ENCODE measurements at places on chromosomes 3 and 15. TPM values are rescaled to one million over a fixed set of nuclear protein-coding genes. Genes with fewer than 3 reads are reported as not detected.

- H3K4me1 ChIP-seq, result peaks cover 50% of the 10 kb centered on the region
- peaks cover 79% of the 10 kb centered on the region for H3K27me3 ChIP-seq
- peak within 1 kb of the TSS; percentile 94 for H3K27ac ChIP-seq
- DNase-seq, result peak; percentile 71
- peaks cover 22% of the 10 kb centered on the region for H3K36me3 ChIP-seq
Observed at GRCh38 chr15:60004009-60004845, at the start of gene FOXB1. FOXB1 (plus strand) TSS chr15:60004311; CDS start chr15:60004964, 653 bp downstream.

Gene ATP13A4
- 3.7 TPM for total RNA-seq

Gene CPN2
- total RNA-seq, result not detected

GRCh38 chr3:192906940-192907339, 10.7 kb downstream of the MB21D2 start:
- H3K27ac ChIP-seq, result no peak overlapping the region
- peaks cover 4% of the 10 kb centered on the region for H3K27me3 ChIP-seq
- peaks cover 3% of the 10 kb centered on the region for H3K36me3 ChIP-seq

DNA sequence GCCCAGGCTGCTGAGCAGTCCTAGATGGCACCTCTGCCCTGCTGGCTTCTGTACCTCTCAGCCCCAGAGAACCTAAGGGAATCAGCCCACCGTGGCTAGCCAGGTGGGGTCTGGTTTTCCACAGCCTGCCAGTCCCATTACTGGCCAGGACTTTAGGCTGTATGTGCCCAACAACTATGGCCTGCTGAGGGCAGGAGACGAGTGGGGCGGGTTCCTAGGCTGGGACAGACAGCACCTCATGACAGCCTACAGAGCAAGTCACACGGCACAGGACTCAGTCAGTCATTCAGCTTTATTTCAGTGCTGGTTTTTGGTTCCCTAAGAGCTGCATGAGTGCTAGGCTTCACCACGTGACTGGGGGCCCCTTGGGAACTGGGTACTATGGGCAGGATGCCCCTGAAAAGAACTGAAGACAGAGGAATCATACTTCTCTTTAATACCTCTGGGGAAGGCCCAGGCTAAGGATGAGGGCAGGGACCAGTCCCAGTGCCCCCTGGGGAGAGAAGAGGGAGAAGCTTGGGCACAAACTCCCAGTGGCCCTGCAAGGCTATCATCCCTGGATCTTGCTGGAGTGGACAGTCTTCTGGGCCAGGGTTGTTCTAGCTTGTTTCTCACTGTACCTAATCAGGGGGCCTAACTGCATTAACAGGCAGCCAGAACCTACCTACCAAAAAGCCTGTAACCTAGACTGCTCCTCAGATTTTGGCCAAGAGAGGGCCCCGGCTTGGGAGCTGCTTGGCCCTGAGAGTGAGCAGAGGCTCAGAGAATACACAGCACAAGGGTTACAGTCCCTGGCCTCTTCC, 14.8 kb downstream of the CLK3 start:
- peak overlapping the region; percentile 26 for H3K27ac ChIP-seq
- peaks cover 20% of the 10 kb centered on the region for H3K4me1 ChIP-seq
- peaks cover 31% of the 10 kb centered on the region for H3K36me3 ChIP-seq
- H3K27me3 ChIP-seq, result no peaks in the 10 kb centered on the region
- no peak overlapping the region for H3K4me3 ChIP-seq
- no peak for DNase-seq

DNA sequence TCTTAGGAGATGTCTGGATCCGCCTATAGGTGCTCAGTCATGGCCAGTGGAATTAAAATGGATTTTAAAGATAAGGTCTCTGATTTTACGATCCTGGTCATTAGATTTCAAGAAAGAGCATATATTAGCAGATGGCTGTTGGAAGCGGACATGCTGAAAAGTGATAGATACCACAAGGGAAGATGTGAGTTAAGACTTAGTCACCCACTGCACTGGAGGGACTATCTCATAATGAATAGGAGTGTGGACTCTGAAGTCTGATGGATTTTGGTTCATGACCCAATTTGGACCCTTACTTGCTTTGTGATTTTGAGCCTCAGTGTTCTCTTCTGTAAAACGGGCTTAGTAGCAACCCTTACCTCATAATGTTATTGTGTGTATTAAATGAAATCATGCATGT, 214.7 kb downstream of the CHST2 start:
- no peak overlapping the region for H3K4me3 ChIP-seq
- no peaks in the 10 kb centered on the region for H3K36me3 ChIP-seq
- DNase-seq, result no peak
- no peaks in the 10 kb centered on the region for H3K4me1 ChIP-seq
- H3K27me3 ChIP-seq, result no peaks in the 10 kb centered on the region

DNA sequence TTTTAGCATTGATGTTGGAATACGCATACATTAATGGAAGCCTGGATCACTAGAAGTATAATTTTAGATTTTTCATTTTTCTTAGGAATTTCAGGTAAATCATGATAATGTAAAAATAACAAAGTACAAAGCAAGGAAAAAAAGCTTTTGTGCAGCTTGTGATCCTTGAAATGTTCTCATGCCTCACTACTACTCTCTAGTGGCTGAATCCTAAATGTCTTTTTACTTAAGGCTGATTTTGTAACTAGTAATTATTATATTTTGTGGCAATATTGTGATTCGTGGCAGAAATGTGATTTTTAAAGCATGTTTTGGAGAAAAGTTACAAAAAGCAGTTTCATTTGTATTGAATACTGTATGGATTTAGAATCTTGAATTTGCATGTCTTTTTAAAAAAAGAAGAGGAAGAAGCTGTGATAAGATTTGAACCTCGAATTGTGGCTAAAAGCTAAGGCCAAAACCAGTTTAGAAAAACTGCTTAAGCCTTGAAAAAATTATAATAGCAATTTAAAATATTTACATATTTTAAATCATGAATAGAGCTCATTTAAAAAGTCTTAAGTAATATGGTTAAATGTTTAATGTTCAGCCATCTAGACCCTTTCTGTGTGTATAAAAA, 39.0 kb downstream of the U2SURP start:
- no peak overlapping the region for H3K27ac ChIP-seq
- H3K36me3 ChIP-seq, result peaks cover 47% of the 10 kb centered on the region
- no peak for DNase-seq
- peaks cover 15% of the 10 kb centered on the region for H3K4me1 ChIP-seq
- H3K27me3 ChIP-seq, result no peaks in the 10 kb centered on the region

DNA sequence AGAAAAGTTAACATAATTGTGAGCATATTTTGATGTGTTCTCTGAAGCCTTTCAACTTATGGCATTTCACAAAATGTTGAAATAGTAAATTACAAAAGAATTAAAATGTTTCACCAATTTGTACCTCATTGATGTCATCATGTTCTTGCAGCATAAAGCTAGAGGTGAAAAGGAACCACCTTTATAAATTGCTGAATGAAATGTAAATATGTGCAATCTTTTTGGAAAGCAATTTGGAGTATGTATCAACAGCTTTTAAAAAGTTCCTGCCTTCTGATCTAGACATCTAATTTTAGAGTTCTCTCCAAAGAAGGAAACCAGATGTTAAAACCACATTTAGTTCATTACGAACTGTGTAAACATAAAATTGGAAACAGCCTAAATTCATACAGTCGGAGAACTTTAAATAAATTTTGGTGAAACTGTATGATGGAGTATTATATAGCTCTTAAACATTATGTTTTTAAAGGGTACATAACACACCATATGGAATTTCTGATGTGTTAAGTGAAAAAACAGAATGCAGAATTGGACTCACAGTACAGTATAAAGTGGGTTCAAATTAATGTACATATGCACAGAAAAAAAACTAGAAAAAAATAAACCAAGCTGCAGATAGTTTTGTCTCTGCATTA, 311.2 kb upstream of the NAALADL2 start:
- no peaks in the 10 kb centered on the region for H3K27me3 ChIP-seq
- no peaks in the 10 kb centered on the region for H3K36me3 ChIP-seq
- H3K27ac ChIP-seq, result no peak overlapping the region

DNA sequence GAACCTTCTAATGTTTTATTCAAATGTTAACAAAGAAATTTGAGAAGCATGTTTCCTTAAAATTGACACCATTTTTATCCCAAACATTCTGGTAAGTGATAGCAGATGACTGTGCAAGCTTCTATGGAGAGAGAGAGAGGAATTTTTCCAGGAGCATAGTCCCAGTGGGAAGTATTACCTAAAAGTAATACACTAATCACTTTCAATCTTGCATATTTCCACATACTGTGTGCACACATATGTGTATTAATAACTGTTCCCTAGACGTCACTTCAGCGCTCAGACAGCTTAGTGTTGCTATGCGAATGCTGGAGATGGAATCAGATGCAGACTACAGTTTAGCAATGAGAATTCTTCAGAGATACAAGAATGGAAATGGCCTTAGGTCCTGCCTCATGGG, 424.3 kb upstream of the TPRG1 start:
- H3K4me1 ChIP-seq, result peaks cover 2% of the 10 kb centered on the region
- H3K36me3 ChIP-seq, result no peaks in the 10 kb centered on the region
- peaks cover 3% of the 10 kb centered on the region for H3K27me3 ChIP-seq
- DNase-seq, result no peak
- H3K27ac ChIP-seq, result no peak overlapping the region

Gene PLSCR2
- not detected for total RNA-seq

- peaks cover 9% of the 10 kb centered on the region for H3K4me1 ChIP-seq
- no peak overlapping the region for H3K4me3 ChIP-seq
- H3K27me3 ChIP-seq, result no peaks in the 10 kb centered on the region
- H3K36me3 ChIP-seq, result peaks cover 53% of the 10 kb centered on the region
- H3K27ac ChIP-seq, result no peak overlapping the region
Observed at GRCh38 chr3:45712434-45713110, 23.4 kb downstream of the SACM1L start.

- no peaks in the 10 kb centered on the region for H3K27me3 ChIP-seq
- no peak overlapping the region for H3K27ac ChIP-seq
- no peak overlapping the region for H3K4me3 ChIP-seq
- H3K4me1 ChIP-seq, result peaks cover 13% of the 10 kb centered on the region
- H3K36me3 ChIP-seq, result peaks cover 23% of the 10 kb centered on the region
- no peak for DNase-seq
Observed at GRCh38 chr3:39086144-39086543, 21.3 kb downstream of the GORASP1 start.

DNA sequence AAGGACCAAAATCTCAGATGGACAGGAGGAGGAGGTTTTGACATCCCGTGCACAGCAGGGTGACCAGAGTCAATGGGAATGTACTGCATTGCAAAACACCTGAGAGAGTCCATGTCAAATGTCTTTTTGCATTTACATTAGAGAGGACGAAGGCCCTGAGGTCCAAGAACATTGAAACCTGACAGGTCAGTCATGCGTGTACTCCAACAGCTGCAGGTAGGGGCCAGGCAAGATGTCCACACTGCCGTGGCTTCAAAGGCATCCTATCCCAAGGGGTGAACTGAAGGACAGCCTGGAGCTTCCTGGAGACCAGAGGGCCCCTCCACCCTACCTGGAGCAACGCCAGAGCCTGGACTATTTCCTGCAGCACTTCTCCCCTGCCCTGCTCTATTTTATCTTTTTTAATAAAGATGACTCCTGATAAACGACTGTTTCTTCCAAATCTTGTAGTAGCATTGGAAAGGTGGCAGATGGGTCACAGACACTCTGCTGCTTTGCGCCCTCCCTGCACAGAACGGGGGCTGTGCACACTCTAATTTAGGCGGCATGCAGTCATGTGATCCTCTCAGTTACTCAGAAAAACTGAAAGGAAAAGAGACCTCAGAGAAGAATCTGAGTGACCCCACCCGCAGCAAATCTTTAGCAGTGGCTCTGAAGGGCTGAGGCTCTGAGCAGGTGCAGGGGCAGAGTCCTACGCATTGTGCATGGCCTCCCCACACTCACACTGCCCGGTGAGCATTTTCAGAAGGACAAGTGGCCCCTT, 68.2 kb downstream of the HMCES start:
- H3K27me3 ChIP-seq, result peaks cover 28% of the 10 kb centered on the region
- no peak overlapping the region for H3K27ac ChIP-seq
- no peaks in the 10 kb centered on the region for H3K36me3 ChIP-seq
- no peak for DNase-seq
- H3K4me3 ChIP-seq, result no peak overlapping the region

- no peaks in the 10 kb centered on the region for H3K36me3 ChIP-seq
- H3K27me3 ChIP-seq, result no peaks in the 10 kb centered on the region
- H3K27ac ChIP-seq, result no peak overlapping the region
- no peak overlapping the region for H3K4me3 ChIP-seq
- no peak for DNase-seq
- no peaks in the 10 kb centered on the region for H3K4me1 ChIP-seq
Observed at GRCh38 chr3:155244216-155244615, 49.3 kb downstream of the STRIT1 start.

DNA sequence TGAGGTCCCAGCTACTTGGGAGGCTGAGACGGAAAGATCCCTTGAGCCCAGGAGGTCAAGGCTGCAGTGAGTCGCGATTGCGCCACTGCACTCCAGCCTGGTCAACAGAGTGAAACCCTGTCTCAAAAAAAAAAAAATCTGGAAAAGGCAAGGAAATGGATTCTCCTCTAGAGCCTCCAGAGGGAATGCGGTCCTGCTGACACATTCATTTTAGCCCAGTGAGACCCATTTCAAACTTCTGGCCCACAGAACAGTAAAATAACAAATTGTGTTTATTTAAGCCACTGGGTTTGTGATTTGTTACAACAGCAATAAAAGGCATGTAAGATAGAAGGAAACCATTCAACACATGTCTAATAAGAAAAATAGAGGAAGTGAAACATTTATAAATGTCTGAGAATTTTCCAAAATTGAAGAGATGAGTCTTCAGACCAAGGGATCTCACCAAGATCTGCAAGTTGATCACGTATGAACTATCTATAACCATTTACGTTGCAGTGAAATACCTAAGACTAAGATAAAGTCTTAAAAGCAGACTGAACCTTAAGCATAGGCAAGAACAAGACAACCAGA, at the start of gene HTR3E:
HTR3E (plus strand) TSS at position 254 of the 573 bp plus-strand sequence. CDS start 466 bp downstream, outside the sequence.
- H3K36me3 ChIP-seq, result peaks cover 8% of the 10 kb centered on the region
- no peak for DNase-seq
- no peak within 1 kb of the TSS for H3K27ac ChIP-seq
- no peaks in the 10 kb centered on the region for H3K4me1 ChIP-seq

DNA sequence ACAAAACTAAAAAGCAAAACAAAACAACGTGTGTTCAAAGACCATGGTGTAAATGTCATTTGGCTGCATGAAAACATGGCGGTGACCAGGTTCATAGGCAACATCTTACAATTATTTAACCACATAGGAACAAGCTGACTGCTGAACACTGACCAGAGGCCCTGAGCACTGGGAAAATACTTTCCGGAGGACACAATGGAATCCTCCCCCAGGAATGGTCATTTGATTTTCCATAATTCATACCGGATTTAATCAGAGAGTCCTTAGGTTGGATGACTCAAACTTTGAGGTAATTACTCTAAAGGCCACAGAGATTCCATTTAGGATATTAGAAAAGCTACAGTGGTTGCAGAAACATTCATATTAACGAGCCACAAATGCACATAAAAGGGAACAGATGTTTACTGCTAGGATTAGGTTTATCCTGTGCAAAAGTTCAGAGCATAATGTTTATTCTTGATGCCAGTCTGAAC, 254.7 kb downstream of the NR1D2 start:
- no peak overlapping the region for H3K4me3 ChIP-seq
- no peaks in the 10 kb centered on the region for H3K4me1 ChIP-seq
- H3K36me3 ChIP-seq, result no peaks in the 10 kb centered on the region
- H3K27ac ChIP-seq, result no peak overlapping the region

Gene CTXND1
- not detected for total RNA-seq

Gene FAM174B
- total RNA-seq, result 3.3 TPM

Gene PROS1
- 0.84 TPM for total RNA-seq

Measured in activated CD8-positive, alpha-beta memory T cell treated with anti-CD3 and anti-CD28 coated beads, Interleukin-2, amount 10 ng/mL, durations not matched to agents 7 days and 5 days (primary cell).